HepG2 (cell line): ENCODE measurements at places on chromosomes 5 and 9. TPM values are rescaled to one million over a fixed set of nuclear protein-coding genes. Genes with fewer than 3 reads are reported as not detected.

GARIN3 gene
- total RNA-seq: not detected in 2 replicates

LARP1 gene
- total RNA-seq: 61.4 and 68.5 TPM in 2 replicates

SV2C gene
- total RNA-seq: not detected in 2 replicates

PDE6A gene
- total RNA-seq: not detected in 2 replicates

SHISAL2B gene
- not detected in 2 replicates for total RNA-seq

INSL6 gene
- total RNA-seq: not detected in 2 replicates

PCA3 gene
- total RNA-seq: not detected in 2 replicates

PPIC gene
- total RNA-seq: 9.9 and 17.2 TPM in 2 replicates

TMEM174 gene
- total RNA-seq: not detected in 2 replicates

ZDHHC12 gene
- total RNA-seq: 18.3 and 28.0 TPM in 2 replicates

NR5A1 gene
- 38.8 and 44.7 TPM in 2 replicates for total RNA-seq

OCLN gene
- total RNA-seq: 28.4 and 34.8 TPM in 2 replicates

BTNL8 gene
- not detected in 2 replicates for total RNA-seq

NR4A3 gene
- 0.02 TPM in 1 of 2 replicates, not detected in the other for total RNA-seq
